ENCODE measurements at places on chromosomes 4 and X.

DNA sequence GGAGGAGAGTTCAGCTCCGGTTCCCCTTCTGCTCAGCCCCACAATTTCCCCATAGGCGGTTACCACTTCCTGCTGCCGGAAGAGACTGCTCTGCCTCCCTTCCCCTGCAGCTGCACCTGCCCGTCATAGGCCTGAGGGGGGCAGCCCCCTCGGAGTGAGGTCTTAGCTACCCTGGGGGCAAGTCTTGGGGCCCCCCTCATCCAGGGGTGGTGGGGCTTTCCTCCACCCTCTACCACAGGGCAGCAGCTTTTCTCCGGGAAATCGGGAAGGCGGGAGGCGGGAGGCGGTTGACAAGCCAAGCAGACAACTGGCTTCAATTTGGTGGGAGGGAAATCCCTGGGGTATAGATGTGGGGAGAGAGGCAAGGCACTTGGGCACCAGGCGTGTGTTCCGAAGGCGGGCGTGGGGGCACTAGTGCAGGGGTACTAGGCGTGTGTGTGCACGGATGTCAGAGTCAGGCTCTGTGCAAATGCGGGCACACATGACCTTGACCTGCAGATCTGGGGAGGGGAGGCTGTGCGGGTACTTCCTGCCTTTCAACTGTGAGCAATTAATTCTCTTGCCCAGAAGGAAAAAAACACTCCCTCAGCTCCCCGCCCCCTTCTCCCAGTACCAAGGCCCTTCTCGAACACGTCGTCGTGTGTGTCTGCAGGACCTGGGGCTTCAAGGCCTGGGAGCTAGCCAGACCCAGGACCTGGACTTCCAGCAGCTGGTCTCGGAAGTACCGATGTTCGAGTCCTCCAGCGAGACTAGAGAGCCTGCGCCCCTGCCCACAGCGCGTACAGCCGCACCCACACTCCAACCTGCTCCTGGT lies 1.0 kb upstream of the ARHGAP4 start:
- DNase-seq = no peak

DNA sequence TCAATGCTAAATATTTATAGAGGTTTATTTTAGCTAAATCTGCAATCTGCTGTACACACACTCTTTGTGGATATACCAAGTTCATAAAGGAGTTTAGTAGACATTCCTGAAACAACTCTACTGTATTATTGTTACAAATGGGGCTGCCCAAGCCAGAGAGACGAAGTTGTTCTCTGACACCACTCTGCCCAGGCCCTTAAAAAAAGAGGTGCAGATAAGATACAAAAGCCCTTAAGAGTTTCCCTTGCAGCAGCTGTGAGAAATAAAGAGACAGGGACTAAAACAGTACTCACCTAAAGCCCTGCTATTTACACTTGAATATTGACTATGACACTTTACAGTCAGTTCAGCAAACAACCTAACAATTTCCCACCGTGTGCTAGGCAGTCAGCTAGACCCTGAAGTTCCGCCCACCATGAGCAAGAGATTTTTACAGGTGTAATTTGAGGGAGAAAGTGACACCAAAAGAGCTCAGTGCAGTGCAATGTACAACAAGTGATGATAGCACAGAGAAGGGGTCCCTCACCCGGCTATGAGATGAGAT lies 191.7 kb downstream of the PRDM5 start:
- no peak for DNase-seq

DNA sequence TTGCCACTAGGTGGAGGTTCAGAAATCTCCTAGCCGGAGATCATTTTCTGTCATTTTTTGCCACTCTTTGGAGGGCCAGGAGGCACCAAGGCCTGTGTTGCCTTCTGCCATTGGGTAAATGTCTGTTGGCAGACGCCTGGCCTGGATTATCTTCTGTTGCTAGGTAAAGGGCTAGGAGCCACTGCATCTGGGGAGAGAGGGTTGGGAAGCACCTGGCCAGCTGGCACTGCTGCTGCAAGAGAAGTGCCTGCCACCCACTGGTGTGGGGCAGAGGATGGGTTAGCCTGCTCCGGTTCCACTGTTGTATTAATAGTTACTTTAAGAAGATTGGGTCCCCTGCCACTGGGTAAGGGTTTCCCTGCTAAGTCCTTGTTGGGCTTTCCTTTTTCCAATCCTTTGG lies 58.1 kb downstream of the AWAT2 start:
- DNase-seq = no peak

DNA sequence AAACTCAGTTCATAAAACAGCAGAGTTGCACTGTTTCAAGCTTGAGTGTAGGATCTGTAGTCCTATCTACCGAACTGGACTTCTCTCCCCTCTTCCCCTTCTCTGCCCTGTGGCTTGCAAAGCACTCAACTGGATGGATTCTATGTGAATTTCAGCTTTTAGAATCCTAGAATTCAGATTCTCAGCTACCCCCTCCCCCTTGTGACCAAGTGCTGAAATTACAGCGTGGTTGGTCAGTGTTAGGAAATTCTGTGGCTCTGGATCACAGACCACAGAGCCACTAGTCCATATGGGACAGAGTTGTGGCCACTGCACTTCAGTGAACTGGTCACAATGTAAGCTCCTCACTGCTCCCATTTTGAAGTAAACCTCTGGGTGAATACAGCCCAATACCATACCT lies 64.6 kb upstream of the TRPC5 start:
- DNase-seq = peak; percentile 0

- no peak for DNase-seq
Observed at GRCh38 chrX:39948582-39948981, 149.2 kb downstream of the BCOR start.

GRCh38 chr4:165380805-165381204 lies 2.0 kb downstream of the CPE start:
- no peak for DNase-seq
